ENCODE measurements at places on chromosomes 16 and 17. TPM values are rescaled to one million over a fixed set of nuclear protein-coding genes. Genes with fewer than 3 reads are reported as not detected.

The PRSS8 gene
- under 0.01 TPM for total RNA-seq

The CDRT4 gene
- 5.2 TPM for total RNA-seq

The RHBDF2 gene
- 14.2 TPM for total RNA-seq

The ABCC12 gene
- not detected for total RNA-seq

The OR2C1 gene
- not detected for total RNA-seq

The PYY gene
- not detected for total RNA-seq

The SSTR5 gene
- not detected for total RNA-seq

The PPP1R27 gene
- total RNA-seq, result not detected

The C16orf54 gene
- total RNA-seq, result not detected

The GDPD1 gene
- total RNA-seq, result 2.6 TPM

The NRN1L gene
- not detected for total RNA-seq

The KCNJ2 gene
- total RNA-seq, result 0.64 TPM

The ADAD2 gene
- not detected for total RNA-seq

The AOC2 gene
- 0.43 TPM for total RNA-seq

The TPSG1 gene
- not detected for total RNA-seq

The SHISA9 gene
- total RNA-seq, result not detected

The CDYL2 gene
- total RNA-seq, result 9.3 TPM

All from fibroblast of villous mesenchyme (primary cell).